ENCODE measurements at places on chromosomes 6 and 20. TPM values are rescaled to one million over a fixed set of nuclear protein-coding genes. Genes with fewer than 3 reads are reported as not detected.

SGK2 gene
- total RNA-seq, result 118 TPM

GRCh38 chr20:34420146-34420545 is 57.1 kb downstream of the ITCH start:
- H3K27ac ChIP-seq, result no peak overlapping the region
- H3K36me3 ChIP-seq, result peaks cover 77% of the 10 kb centered on the region

DNA sequence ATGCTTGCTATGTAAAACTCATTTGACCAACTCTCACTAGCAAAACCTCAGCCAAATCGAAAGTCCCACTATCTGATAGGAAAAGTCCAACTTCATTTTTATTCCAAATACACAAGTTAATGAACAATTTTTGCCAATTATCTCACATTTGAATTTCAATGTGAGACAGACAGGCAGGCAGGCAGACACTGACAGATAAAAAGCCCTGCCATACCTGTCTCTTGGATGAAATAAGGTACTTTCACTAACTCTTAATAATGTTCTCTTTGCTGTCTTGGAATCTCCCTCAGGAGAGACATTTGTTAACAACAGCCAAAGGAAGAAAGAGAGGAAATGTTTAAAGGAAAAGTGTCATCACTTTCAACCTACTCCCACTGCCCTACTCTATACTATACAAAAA is 82.0 kb downstream of the RNGTT start:
- DNase-seq, result no peak
- H3K27me3 ChIP-seq, result no peaks in the 10 kb centered on the region
- no peak overlapping the region for H3K27ac ChIP-seq
- H3K4me3 ChIP-seq, result no peak overlapping the region
- no peaks in the 10 kb centered on the region for H3K4me1 ChIP-seq

DNA sequence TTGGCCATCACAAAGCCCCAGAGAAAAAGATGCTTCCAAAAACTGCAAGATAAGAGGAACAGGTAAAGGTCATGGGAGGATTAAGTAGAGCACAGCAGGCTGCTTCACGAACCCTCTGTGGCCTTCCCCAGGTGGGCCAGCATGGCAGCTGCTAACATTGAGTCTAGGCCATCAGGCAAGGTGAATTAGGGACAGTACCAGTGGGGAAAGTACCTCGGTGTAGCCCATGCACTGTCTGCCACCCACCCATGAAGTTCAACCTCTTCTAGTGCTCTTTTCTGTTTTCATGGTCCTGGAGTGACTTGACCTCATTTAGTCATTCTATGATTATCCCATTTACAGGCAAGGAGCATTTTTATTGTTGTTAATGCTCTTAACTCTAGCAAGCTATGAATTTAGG is 108.6 kb upstream of the DUSP22 start:
- H3K36me3 ChIP-seq, result no peaks in the 10 kb centered on the region
- H3K4me3 ChIP-seq, result no peak overlapping the region
- no peak overlapping the region for H3K27ac ChIP-seq
- no peak for DNase-seq
- H3K4me1 ChIP-seq, result no peaks in the 10 kb centered on the region
